ENCODE measurements at places on chromosomes 1 and 21. TPM values are rescaled to one million over a fixed set of nuclear protein-coding genes. Genes with fewer than 3 reads are reported as not detected.
A peak's percentile ranks its signal among the peaks of the same experiment; 100 is the strongest.

KRTAP10-10 gene
- not detected for total RNA-seq

NCF2 gene
- 40.8 TPM for total RNA-seq

CLCA4 gene
- total RNA-seq = not detected

TINAGL1 gene
- 154 TPM for total RNA-seq

- no peak for DNase-seq
Measured at GRCh38 chr1:24695202-24695974, 49.9 kb upstream of the CLIC4 start.

DNA sequence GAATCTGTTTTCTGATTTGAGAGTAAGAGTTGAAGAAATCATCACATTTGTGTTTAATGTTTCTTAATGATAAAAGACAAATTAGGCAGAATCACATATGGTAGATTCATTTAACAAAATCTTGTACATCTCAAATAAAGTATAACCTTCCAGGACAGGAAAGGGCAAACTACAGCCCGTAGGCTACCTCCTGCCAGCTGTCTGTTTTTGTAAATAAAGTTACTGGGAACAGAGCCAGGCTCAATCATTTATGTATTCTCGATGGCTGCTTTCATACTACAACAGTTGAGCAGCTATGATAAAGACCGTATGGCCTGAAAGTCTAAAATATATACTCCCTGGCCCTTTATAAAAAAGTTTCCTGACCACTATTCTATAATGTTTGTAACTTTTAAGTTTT lies 204.1 kb downstream of the COL24A1 start:
- no peak for DNase-seq

DNA sequence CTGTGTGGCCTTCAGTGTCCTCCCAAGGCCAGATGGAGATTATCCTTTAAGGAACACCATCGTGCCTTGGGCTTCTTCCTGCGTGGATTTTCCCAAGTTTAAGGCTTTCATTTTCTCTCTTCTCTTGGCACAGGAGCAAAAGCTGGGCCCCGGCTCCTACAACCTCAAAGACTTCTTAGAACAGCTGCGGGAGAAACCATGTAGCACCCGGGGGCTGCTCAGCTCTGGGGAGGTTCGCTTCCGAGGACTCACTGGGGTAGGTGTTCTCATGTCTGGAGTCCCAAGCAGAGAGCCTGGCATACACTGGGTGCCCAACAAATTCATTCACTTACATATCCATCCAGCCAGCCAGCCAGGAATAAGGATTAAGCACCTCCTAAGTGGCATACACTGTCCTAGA lies 6.6 kb upstream of the TTC22 start:
- DNase-seq = peak; percentile 49

- DNase-seq = no peak
Measured at GRCh38 chr1:109906160-109906838, 4.3 kb upstream of the CSF1 start.

DNA sequence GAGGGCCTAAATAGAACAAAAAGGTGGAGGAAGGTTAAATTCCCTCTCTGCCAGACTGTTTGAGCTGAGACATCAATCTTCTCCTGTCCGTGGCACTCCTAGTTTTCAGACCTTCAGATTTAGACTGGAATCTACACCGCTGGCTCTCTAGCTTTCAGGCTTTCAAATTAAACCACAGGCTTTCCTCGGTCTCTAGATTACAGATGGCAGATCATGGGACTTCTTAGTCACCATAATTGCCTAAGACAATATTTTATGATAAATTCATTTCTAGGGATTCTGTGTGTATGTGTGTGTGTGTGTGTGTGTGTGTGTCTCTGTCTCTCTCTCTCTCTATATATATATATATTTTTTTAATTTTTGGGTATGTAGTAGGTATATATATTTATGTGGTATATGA lies 428.7 kb downstream of the PLA2G4A start:
- DNase-seq = no peak

GRCh38 chr1:68808351-68808750 lies 311.5 kb upstream of the DEPDC1 start:
- DNase-seq = no peak

DNA sequence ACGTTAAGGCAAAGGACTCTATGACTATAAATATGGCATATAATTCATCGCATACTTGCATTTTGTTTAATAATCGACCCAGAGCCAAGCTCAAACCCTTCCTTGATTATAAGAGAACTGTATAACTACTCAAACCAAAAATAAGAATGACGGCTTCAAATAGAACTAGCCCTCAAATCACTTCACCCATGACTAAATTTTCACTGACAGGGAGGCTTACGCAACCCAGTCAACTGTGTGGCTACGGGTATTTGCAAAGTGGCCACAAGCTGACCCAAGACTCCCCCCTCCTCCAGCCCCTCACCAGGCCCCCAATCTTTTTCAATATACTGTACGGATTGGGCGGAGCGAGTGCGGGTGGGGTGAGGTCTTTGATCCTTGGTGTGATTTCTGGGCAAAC lies 268.3 kb downstream of the ASTN1 start:
- DNase-seq = no peak

DNA sequence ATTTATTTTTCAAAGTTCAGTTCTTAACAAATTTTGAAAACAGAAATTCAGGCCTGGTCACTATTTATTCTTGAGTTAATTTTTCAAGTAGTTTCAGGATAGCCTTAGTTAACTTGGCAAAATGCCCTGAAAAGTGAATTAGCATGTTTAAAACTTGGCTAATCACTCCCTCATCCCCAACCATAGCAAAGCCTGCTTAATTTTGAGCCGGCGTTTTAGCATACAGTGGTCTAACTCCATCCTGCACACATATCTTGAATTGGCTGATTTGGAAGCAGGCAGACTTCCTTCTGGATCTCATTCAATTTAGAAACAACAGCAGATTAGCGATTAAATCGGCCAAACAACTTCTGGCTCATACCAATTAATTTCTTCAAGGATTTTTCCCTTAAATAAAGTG lies 439.2 kb downstream of the PTBP2 start:
- DNase-seq = no peak

All from mesenteric fat pad (tissue), 1 donor.